Astrocyte of the cerebellum (primary cell): ENCODE measurements at places on chromosomes 11 and 22.

DNA sequence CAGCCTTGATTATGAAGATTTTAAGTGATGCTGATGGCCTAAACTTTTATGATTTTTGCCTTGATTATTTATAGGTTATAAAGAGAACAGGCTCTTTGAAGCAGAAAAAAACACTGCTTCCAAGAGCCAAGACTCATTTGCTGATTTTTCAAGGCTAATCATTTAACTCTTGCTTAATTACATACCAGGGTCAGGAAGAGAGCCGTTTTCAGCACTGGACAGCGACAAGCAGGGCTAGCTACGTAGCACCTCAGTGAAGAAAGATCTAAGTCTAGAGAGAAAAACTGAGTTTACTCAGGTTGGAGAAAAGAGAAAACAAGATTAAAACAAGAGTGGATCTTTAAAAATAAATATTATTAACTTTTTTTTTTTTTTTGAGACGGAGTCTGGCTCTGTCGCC is 615.4 kb upstream of the B3GAT1 start:
- DNase-seq = peak; percentile 40

GRCh38 chr11:121661880-121662486 is 209.2 kb upstream of the SORL1-AS1 start:
- DNase-seq = no peak

DNA sequence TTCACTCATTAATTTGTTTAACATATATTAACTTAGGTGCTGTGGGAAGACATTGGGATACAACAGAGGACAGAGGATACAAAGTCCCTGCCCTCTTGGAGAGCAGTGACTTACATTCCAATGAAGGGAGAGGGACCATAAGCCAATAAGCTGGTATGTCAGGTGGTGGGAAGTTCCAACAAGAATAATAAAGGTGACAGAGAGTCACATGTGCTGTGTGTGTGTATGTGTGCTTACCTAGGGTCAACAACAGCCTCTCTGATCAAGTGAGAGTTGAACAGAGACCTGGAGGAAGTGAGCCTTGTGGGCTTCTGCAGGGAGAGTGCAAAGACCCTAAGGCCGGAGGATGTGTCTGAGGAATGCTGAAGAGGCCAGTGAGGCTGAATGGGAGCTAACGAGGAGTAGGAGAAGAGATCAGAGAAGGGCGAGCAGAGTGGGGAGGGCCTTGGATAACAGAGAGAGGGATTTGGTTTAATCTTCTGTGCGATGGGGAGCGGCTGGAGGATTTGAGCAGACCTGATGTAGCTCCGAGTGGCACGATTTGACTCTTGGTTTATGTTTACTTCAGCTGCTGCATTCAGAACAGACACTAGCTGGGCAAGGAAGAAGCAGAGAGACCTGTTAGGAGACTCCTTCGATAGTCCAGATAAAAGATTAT is 35.3 kb downstream of the MAP6 start:
- DNase-seq = no peak

- DNase-seq = no peak
These were observed 16.9 kb upstream of the PEX26 start for GRCh38 chr22:18060646-18061620.

- no peak for DNase-seq
These were observed 78.8 kb downstream of the LIF start for GRCh38 chr22:30167734-30168133.

GRCh38 chr11:34280945-34281872 is 76.6 kb downstream of the ABTB2 start:
- DNase-seq = no peak

- DNase-seq = no peak
These were observed 40.7 kb upstream of the CLMP start for GRCh38 chr11:123235656-123236261.

DNA sequence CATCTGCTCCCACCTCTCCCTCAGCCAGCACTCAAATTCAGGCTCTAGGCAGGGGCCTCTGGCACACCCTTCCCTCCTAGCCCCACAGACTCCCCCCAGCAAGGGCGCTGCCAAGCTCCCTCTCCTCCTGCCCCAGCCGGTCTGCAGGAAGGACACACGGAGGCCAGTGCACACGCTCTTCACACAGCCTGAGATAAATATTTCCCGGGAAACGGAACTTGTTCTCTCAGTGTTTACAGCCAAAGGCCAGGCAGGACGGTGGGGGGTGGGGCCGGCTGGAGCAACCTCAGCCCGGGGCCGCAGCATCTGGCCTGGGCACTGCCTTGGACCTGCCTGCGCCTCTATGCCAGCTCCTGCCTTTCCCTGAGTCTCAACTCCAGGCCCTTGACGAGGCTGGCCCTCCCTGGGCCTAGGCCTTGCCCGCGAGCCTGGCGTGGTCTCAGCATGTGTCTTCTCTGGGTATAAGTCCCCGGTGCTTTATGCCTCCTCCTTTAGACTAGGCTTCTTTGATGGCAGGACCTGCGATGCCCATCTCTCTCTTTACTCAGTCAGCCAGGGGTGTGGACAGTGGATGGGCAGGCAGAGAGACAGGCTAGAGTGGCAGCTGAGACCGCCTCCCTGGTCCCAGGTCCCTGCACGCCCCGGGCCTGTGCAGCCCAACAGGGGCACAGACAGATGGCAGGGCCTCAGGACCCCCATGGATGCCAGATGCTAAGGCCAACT is 48.4 kb downstream of the PDE2A start:
- no peak for DNase-seq

GRCh38 chr22:28141614-28142013 is 222.6 kb upstream of the PITPNB start:
- DNase-seq = peak; percentile 84

DNA sequence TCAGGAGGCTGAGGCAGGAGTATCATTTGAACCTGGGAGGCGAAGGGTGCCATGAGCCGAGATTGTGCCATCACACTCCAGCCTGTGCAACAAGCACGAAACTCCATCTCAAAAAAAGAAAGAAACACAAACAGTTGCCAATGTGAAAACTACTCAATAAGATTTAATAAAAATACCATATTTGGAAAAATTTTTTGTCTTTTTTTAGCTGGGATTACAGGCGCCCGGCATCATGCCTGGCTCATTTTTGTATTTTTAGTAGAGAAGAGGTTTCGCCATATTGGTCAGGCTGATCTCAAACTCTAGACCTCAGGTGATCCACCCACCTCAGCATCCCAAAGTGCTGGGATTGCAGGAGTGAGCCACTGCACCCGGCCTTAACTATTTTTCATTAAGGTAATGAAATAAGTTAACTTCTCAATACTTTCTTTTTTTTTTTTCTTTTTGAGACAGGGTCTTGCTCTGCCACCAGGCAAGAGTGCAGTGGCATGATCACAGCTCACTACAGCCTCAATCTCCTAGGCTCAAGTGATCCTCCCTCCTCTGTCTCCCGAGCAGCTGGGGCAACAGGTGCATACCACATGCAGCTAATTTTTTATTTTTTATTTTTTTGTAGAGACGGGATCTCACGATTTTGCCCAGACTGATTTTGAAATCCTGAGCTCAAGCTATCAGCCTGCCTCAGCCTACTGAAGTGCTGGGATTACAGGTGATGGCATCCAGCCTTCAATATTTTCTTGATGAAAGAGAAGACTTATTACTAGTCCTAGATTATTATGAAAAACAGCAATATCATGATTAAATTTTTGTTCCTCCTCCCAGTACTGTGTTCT is 4746.2 kb upstream of the OR11H1 start:
- no peak for DNase-seq

- DNase-seq = no peak
These were observed 9.7 kb upstream of the SOX10 start for GRCh38 chr22:37994049-37994448.

DNA sequence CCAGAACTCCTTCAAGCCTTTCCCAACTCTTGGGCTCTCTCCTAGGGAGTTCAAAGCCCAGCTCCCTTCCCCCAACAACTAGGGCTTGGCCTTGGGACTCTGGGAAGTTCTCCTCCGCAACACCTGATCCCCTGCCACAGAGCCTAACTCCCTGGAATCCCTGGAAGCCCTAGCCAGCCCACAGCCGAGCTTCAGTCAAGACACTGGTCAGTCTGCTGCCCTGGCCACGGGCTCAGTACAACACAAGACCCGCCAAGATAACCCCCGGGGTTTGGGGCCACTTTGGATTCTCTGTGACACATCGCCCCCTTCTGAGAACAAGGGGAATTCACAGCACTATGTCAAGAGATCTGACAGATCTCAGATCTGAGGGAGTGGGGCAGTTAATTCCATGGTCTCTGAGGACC is 58.3 kb downstream of the SLC22A12 start:
- no peak for DNase-seq

- no peak for DNase-seq
These were observed 29.0 kb upstream of the FBLN1 start for GRCh38 chr22:45473626-45474237.

GRCh38 chr11:22869325-22869724 is 9.1 kb upstream of the CCDC179 start:
- DNase-seq = no peak

GRCh38 chr22:39171623-39172264 is 19.3 kb upstream of the CBX7 start:
- DNase-seq = no peak

DNA sequence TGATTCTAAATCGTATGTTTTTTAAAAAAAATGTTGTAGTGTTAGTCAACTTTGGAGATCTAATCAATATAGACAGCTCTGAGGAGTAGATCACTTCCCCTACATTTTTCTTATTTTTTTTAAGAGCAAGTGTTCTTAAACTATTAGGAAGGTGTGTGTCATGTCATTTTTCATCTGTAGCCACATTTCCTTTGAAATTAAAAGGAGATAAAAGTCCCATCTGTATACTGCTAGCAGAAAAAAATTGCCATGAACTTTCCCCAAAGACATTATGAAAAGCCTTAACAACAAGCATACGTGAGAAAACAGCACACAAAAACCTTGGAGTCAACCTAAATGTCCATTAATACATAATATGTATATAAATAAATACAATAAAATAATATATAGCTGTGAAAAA is 286.6 kb downstream of the ETS1 start:
- DNase-seq = no peak

DNA sequence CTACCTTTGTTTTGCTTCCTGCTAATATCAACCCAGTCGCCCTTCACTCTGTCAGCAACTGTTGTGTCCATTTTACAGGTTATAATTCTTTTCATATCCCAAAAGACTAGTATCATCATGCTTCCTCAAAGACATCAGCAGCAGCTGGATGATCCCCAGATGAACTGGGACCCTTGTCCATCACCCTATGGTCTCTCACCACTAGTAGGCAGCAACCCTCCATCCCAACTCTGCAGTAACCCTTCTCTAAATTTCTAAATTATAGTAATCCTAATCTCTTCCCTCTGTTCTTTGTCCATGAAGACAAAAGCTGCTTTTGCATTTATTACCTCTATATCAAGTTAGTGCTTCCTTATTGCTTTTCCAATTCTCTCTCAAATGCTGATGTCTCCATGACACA is 1025.8 kb downstream of the FAM181B start:
- DNase-seq = no peak

DNA sequence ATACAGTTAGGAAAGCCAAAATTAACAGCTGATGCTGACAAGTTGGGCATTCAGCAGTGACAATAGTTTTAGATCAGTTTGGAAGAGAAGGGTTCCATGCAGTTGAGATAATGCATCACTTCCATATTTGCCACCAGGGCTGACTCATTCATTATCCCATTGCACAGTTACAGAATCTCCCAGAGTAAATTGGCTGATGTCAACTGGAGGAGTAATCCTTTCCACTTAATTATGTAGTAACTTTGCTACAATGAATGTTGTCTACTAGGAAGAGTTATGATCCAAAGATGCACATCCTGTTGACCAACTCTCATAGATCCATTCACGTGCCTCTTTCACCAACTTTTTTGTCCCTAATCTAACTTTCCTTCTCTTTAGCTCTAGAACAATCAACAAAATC is 123.3 kb upstream of the LUZP2 start:
- DNase-seq = no peak

GRCh38 chr11:17921659-17922415 is 91.0 kb downstream of the SERGEF start:
- no peak for DNase-seq

- DNase-seq = no peak
These were observed 308.0 kb upstream of the ZC3H12C start for GRCh38 chr11:109785198-109785597.

DNA sequence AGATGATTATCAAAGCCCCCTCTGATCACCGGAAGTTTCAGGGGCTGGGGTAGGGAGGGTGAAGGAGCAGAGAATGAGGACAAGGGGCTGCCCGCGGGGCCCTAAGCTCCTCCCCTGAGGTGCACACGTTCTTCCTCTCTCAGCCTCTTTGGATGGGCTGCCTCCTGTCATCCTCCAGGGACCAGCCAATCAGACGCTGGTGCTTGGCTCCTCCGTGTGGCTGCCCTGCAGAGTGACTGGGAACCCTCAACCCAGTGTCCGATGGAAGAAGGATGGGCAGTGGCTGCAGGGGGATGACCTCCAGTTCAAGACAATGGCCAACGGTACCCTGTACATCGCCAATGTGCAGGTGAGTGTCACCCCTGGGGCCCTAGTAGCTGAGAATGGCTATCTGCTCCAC is 7.5 kb downstream of the ROBO3 start:
- no peak for DNase-seq

DNA sequence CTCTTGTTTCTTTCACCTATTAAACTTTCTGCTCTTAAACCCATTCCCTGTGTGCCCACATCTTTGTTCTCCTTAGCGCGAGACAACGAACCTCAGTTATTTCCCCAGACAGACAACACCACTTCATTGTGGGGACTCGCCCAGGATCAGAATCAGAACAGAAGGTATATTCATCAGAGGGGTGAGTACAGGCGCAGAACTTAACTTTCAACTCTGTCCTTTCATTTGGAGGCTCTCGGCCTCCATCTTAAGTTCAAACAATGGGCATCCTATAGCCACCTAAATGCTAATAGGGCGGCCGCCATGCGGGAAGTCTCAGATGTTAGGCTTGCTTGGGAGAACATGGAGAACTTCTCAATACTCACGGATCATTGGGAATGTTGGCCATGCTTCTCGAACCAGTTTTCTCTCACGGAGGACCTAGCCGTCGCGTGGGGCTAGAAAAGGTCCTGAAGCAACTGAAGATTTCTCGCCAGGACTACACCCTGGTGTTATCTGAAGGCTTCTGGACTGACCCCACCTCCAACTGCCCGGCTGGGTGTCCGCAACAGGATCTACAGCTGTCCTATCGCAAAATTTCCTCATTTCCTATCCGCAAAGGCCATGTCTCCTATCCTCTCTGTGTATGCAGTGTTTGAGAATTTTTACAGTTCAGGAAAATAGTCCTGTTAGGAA is 13.4 kb upstream of the HYLS1 start:
- no peak for DNase-seq
